ENCODE measurements at places on chromosomes 4 and X. TPM values are rescaled to one million over a fixed set of nuclear protein-coding genes. Genes with fewer than 3 reads are reported as not detected.
A peak's percentile ranks its signal among the peaks of the same experiment; 100 is the strongest.

DNA sequence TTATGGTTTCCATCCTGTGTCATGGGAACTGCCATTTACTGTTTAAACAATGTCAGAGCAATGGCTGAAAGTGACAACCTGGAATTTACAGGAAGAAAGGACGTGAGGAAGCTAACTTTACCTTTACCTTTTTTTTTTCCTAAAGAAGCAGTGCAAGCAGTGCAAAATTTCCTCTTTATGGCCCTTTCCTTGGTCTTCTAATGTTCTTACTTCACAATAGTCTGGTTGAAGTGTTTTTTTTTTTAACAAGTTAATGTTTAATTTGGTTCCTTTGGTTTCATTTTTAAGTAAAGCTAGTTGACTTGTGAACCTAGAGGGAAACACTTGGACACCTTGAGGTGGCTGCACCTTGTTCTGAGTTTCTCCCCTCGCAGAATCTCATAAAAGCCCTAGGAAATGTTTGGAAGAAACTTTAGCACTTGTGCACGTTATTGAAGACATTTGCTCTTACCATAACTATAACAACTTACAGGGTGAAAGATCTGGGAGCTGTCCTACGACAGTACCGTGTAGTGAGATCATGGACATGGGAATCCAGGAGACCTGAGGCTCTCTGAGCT lies 1.8 kb downstream of the SGMS2 start:
- no peak for DNase-seq

DNA sequence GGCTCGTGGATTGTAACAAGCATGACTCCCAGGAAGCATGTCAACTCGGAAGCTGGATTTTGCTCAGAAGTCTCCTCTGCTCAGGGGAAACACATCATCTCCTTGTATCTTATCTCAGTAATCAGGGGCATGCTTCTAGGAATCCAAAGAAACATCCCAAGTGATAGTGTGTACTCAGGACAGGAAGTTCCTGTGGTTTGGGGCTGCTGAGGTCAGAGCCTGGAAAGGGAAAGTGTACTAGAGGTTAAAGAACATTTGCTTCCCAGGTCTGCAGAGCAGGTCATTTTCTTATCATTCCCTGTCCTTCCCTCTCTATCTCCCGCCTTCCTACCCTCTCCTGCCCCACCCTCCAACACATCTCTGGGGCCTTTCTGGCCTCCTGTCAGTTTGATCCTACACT lies 38.8 kb downstream of the SLC34A2 start:
- DNase-seq: no peak

DNA sequence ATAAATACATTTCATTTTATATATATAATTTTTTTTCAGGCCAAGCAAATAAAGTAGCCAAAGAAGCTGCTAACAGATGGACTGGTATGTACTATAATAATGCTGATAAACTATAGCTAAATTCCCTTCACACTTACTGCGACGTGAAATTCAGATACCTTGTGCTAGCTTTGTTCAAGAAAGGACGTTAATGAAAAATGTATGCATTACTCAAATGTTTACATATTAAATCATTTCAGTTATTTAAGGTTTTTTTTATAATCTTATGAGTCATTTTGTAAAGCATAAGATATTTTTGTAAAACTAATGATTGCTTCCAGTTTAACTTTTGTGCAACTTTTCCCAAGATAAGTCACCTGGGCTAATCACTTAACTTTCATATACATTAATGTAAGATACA lies 57.2 kb upstream of the TMEM131L start:
- DNase-seq: no peak

Gene TRPC5OS
- not detected for total RNA-seq

- no peak for DNase-seq
Observed at GRCh38 chr4:151522866-151523519, 114.0 kb downstream of the FHIP1A start.

Gene FAM184B
- total RNA-seq: not detected

Gene PGAM4
- not detected for total RNA-seq

Gene PCYT1B
- total RNA-seq: not detected

Gene ZMAT1
- 40.0 TPM for total RNA-seq

GRCh38 chr4:36330796-36331195 lies 49.4 kb downstream of the DTHD1 start:
- no peak for DNase-seq

- DNase-seq: no peak
Observed at GRCh38 chr4:24475756-24476155, 108.6 kb downstream of the DHX15 start.

- DNase-seq: no peak
Observed at GRCh38 chr4:109803924-109804571, 2.2 kb upstream of the CFI start.

Gene IL13RA2
- total RNA-seq: not detected

- no peak for DNase-seq
Observed at GRCh38 chr4:48484494-48485168, 1.5 kb downstream of the SLC10A4 start.

- DNase-seq: no peak
Observed at GRCh38 chr4:23015821-23016220, 323.1 kb downstream of the GBA3 start.

GRCh38 chr4:11480683-11481082 lies 52.0 kb upstream of the HS3ST1 start:
- no peak for DNase-seq

Gene HERC5
- total RNA-seq: 22.1 TPM

Gene MUC7
- not detected for total RNA-seq

GRCh38 chr4:84389406-84389805 lies 109.7 kb downstream of the NKX6-1 start:
- no peak for DNase-seq

Gene CXorf65
- total RNA-seq: 51.6 TPM

Gene SPACA5B
- not detected for total RNA-seq

DNA sequence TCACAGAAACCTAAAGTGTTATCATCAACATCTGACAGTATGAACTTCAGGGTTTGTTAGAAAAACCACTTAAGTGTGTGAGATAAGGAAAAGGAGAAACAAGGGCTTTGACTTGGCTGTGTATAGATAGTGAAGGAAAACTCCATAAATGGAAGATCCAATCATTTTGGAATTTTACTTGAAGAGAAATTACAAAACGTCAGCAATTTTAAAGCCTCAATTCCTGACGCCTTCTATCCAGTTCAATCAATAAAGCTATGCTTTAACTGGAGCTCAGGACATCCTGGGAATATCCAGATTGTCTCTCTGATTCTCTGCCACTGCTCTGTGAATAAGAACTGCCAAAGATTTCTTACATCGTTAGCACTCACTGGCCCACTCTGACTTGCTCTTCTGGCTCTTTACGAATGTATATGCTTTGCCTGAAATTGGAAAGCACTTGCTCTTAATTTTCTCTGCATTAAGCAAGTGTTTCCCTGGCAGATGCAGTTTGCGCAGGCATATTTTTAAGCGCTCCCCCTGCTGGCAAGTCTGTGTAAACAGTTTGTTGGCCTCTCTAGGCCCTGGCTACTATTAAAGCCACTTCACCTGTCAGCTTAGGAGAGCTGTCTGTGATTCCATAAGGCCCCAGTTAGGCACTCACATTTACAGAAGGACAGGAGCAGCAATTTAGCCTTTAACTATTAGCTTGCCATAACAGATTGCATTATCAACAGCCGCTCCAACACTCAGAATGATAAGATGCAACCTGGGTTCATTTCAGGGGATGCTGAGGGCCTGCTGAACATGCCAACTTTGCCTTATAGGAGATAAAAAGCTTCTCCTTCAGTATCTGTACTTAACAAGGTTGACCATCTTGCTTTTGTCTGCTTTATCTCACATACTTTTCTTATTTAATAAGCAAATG lies 251.4 kb upstream of the DDX53 start:
- DNase-seq: no peak

- no peak for DNase-seq
Observed at GRCh38 chrX:49991758-49992157, 69.4 kb downstream of the CLCN5 start.

Gene SPIN2A
- total RNA-seq: 1.4 TPM

Gene NPY2R
- total RNA-seq: not detected

GRCh38 chrX:39852491-39852890 lies 245.3 kb downstream of the BCOR start:
- no peak for DNase-seq

DNA sequence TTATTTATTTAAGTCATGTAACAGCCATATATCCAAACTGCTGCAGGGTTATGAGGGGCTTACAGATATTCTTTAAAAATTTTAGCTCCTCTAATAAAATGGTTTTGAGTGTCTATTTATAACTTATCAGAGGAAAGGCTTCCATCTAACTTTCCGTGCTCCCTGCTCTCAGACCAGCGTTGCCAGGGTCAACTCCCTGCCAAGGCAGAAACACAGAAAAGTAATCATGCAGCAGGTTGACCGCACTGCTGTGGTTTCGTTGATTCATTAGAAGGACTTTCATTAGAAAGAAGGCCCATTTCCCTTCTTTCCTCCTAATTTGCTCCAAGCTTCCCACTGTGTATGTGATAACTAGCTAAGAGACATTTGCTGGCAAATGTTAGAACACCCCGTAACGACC lies 33.9 kb downstream of the BCLAF3 start:
- no peak for DNase-seq

- no peak for DNase-seq
Observed at GRCh38 chr4:959338-960139, 13.8 kb downstream of the DGKQ start.

GRCh38 chr4:122632396-122633143 lies 11.7 kb upstream of the IL21 start:
- DNase-seq: no peak

Gene NPFFR2
- total RNA-seq: not detected

DNA sequence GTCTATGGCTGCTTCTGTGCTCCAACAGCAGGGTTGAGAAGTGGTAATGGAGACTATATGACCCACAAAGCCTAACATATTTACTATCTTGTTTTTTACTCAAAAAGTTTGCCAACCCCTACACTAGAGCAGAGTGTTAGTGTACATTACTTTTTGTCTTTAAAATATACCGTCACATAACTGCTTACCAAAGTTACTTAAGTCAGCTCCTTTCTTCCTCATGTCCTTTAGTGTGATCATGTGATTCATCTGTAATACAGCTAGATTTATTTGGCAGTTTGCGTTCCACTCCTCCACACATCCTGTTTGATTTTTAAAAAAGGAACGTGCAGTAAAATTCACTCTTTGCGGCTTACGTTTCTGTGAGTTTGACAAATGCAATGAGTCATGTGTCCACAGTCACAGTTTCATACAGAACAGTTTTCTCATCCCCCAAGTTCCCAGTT lies 162.4 kb upstream of the GPRIN3 start:
- DNase-seq: peak; percentile 43

- no peak for DNase-seq
Observed at GRCh38 chrX:110155759-110156158, 152.8 kb downstream of the TMEM164 start.

Gene F11
- not detected for total RNA-seq

DNA sequence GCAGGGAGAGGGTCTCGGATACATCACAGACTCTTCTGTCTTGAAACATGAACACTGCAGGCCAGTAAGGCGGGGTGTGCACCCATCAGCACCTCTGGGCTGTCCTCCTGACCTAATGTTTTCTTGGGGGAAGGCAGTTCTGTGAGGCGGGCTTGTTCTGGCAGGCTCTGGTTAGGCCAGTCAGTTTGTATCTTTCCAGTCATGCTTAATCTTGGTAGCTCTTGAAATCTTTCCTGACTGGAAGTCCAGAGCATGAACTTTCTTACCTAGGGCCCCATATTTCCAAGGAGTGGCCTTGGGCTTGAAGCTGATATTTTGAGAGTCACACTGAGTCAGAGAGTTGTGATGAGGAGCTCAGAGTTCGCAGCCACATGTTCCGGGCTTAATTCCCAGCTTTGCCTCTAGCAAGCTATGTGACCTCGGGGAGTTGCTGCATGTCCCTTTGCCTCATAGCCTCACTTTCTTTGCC lies 54.2 kb upstream of the RASSF6 start:
- DNase-seq: no peak

- no peak for DNase-seq
Observed at GRCh38 chr4:2937986-2938385, 25.2 kb downstream of the NOP14 start.

- no peak for DNase-seq
Observed at GRCh38 chr4:13306356-13306755, 177.8 kb downstream of the RAB28 start.

Gene TENM3
- not detected for total RNA-seq

GRCh38 chrX:9403374-9403773 lies 61.5 kb upstream of the TBL1X start:
- DNase-seq: no peak

DNA sequence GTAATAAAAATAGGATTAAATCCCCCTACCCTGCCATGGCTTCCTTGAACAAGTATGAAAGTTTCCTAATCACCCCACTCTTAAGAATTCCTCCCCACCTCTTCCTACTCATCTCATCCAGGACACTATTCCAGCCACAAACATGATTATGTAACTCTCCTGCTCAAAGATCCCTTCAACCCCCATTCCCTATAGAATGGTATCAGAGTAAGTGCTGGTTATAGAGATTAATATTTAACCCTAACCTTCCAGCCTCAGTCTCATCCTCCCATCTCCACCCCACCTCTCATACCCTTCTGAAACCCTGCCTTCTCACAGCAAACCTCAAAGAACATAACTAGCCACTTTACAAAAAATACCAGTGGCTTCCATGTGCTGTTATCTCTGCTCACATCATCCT lies 155.1 kb downstream of the PPP3CA start:
- no peak for DNase-seq

Gene SLITRK4
- not detected for total RNA-seq

DNA sequence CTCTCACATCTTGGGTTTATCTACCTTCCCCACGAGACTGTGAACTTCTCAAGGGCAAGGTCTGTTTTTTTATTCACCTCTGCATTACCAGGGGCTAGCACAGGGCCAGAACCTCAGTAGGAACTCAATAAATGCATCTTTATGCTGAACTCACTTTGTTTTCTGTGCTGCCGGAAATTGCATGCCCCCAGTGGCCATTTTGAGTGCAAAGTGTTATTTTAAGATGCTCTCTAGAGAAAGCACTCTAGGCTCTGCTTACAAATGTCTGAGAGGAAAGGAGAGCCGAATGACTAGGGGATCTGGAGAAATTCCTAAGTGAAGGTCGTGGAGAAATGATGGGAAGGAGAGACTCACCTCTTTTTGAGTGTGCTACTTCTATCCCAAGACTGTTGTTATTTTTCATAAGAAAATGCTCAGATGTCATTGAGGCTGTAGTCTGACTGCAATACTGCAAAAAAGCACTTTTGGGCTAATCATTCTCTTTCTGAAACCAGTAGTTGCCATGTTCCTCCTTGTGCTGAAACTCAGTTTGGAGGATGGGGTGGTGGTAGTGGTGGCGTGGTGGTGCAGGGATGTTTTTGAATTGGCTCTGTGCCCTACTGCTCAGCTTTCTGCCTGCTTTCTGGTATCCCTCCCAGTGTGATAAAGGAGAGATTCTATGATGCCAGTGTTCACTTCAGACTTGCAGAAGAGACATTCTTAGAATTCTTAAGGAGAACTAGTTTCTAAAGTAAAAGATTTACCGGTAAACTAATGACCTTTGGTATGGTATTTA lies 41.3 kb downstream of the DOCK11 start:
- peak; percentile 52 for DNase-seq

DNA sequence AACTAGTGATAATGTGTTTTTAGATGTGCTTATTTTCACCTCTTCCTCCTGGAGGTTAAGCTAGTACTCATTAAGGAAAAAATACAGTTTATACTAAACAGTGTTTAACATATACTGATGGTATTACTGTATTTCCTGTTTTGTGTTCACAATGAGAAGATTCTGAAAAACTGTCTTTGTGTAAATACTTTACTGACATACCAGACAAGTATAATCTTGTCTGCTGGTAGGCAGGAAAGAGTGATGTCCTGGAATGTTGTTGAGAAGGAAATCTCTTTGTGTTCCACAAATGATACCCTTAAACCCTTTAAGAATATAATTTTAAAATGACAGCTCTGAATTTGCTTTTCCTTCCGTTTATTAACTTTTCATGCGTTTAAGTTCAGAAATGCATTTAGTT lies 205.5 kb upstream of the NUDT6 start:
- DNase-seq: no peak
